ENCODE measurements at places on chromosomes 11 and 22. TPM values are rescaled to one million over a fixed set of nuclear protein-coding genes. Genes with fewer than 3 reads are reported as not detected.

- DNase-seq, result no peak
Measured at GRCh38 chr11:1455032-1455762, 31.4 kb downstream of the MOB2 start.

OR52A1 gene
- not detected for total RNA-seq

CRYAB gene
- 353 TPM for total RNA-seq

- no peak for DNase-seq
Measured at GRCh38 chr22:20115691-20116375, at the start of gene RANBP1. RANBP1 (plus strand) TSS chr22:20116104; CDS start chr22:20116185, 81 bp downstream.

- no peak for DNase-seq
Measured at GRCh38 chr22:28810821-28811491, 10.6 kb upstream of the XBP1 start.

GRCh38 chr11:1570001-1570453 is 2.0 kb downstream of the DUSP8 start:
- no peak for DNase-seq

C11orf87 gene
- not detected for total RNA-seq

GRCh38 chr11:1879941-1880720 is 11.6 kb downstream of the PRR33 start:
- peak; percentile 64 for DNase-seq

- DNase-seq, result no peak
Measured at GRCh38 chr11:102144357-102145355, 34.4 kb downstream of the YAP1 start.

BEST1 gene
- total RNA-seq, result 38.8 TPM

DNA sequence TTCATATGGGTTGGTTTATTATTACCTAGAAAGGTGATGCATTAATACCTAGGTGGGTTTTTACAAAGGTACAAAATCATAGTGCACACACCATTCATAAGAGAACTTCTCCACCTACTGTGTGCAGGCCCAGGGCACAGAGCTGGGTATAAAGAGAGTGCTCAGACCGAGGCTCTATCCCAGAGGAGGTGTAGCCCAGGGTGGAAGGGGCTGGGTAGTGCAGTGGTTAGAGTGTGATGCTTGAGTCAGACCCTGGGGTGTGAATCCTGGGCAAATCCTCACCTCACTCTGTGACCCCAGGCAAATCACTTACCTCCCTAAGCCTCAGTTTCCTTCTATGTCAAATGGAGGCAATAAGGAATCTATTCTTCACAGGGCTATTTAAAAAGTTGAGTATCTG is 32.2 kb downstream of the PARVG start:
- DNase-seq, result no peak

OR5A1 gene
- total RNA-seq, result not detected

- no peak for DNase-seq
Measured at GRCh38 chr11:1652026-1652425, 22.5 kb downstream of the KRTAP5-5 start.

GRCh38 chr11:44138980-44139379 is 43.5 kb downstream of the EXT2 start:
- DNase-seq, result no peak

- no peak for DNase-seq
Measured at GRCh38 chr11:122319085-122319484, 203.1 kb upstream of the BLID start.

GRCh38 chr11:103042161-103042560 is 49.8 kb downstream of the DCUN1D5 start:
- DNase-seq, result no peak

DNA sequence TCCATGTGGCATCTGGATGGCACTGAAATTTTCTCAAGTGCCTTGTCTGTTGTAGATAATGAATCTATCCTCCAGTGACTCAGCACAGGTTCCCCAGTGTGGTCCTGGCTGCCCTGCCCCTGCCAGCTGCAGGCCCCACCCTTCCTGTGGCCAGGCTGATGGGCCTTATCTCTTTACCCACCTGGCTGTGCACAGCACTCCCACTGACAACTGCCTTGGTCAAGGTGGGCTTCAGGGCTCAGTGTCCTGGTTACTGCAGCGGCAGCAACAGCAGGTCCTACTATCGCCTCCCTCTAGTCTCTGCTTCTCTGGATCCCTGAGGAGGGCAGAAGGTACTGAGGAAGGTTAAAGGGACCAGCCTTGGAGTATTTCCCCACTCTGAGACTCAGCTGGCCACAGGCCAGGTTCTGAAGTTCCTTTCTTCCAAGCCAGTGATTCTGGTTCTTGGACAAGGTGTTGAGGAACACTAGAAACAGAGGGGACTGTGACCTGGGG is 3.1 kb downstream of the HMBS start:
- DNase-seq, result no peak

HBD gene
- 5.4 TPM for total RNA-seq

DNA sequence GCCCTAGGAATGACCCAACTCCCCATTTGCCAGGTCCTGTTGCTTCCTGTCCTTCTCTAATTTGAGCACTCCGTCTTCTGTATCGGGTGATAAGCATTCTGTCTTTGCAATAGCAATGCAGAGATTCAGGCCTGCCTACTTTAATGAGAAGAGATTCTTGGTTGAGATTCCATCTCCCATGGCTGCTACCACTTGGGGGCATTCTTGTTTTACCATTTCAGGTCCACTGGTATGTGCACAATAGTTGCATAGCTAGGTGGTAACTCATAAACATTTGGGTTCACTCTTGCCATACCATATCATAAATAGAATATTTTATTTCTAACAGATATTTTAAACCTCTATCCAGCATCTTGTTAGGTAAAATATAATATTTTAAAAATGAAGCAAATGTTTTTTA is 34.4 kb upstream of the CALCB start:
- DNase-seq, result no peak

OTOG gene
- total RNA-seq, result not detected

GRCh38 chr11:46594374-46594700 is 514 bp upstream of the AMBRA1 start:
- DNase-seq, result no peak

DNA sequence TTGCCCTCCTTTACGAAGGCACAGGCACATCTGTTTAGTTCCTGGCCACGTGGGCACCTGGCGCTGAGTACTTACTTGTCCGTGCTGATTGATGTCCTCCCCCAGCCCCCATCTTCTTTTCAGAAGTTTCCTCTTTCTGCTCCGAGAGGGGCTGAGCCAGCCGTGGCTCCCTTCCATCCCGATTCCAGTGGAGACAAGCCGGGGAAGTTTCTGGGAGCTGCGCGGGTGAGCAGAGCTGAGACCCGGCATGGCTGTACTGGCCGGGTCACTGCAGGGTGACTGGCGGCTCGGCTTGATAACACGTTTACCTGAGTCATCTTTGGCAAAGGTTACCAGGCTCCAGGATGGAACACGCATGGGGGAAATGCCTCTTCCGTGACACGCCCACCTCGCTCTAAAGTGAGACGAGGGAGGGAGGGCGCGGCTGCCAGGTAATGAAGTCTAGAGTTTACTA is 45.4 kb upstream of the ATXN10 start:
- no peak for DNase-seq

TEAD1 gene
- total RNA-seq, result 165 TPM

DNA sequence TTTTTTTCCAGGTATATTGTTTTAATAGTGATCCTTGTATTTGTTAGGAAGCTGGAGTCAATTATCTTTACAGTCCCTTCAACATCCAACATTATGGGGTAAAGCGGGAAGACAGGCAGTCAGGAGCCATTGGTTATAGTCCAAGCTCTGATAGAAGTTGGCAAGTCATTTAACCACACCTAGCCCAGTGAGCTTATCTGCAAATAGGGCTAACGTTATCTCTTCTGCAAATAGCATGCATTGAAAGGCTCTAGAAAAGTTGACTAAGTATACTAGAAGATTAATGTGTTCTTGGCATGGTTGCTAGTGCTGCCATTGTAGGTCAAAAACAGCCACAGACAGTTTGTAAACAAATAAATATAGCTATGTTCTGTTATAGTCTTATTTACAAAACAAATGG is 520.7 kb downstream of the OPCML start:
- no peak for DNase-seq

TTLL8 gene
- not detected for total RNA-seq

OR4C11 gene
- not detected for total RNA-seq

- no peak for DNase-seq
Measured at GRCh38 chr22:23675502-23676415, 15.1 kb upstream of the RGL4 start.

GRCh38 chr22:39612811-39613548 is 42.4 kb downstream of the CACNA1I start:
- no peak for DNase-seq

DNA sequence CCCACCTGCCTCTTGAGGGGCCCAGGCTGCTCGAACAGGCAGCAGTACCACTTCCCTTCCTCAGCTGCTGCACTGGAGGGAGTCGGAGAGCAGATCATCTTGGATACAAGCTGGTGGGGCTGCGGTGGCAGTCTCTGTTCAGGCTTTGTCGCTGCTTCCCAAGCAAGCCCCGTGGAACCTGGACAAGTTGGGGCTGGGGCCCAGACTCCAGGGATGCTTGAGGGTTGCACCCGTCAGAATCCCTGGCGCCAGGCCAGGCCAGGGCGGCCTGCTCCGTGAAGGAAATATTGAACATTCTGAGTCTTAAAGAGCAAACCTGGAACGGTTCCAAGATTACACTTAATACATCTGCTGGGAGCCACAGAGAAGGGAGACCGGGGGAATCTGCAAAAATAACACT is 310.1 kb upstream of the SORL1-AS1 start:
- no peak for DNase-seq

- DNase-seq, result no peak
Measured at GRCh38 chr11:113332023-113332422, 17.6 kb downstream of the TTC12 start.

CD3E gene
- not detected for total RNA-seq

DNA sequence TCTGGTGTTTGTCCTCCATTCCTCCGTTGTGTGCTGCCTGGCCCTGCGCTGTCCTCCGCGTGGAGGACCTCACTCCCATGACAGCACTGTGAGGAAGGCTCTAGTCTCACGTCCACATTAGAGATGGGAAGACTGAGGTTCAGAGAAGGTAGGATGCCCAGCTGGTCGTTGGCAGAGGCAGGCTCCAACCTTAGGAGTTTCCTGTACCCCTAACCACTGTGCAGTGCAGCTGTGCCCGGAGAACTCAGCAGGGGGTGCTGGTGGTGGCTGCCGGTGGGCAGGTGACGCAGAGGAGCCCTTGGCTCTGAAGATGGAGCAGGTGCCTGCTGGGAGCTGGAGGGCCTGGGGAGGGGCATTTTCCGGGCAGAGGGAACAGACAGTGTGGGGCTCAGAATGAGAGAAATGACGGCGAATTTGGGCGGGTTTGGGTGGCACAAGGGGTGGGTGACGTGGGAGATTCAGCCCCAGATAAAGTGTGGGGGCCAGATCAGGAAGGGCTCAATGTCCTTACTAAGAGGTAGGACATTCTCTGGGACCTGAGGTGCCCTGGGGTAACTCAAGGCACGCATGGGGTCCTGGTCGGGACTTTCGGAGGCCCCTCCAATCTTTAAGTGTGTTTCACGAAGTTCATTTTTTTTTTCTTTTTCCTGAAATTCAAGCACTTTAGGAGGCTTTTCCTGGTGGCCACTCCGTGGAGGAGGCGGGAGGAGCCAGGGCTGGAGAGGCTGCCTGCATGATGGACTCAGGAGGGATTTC is 535.0 kb downstream of the TBC1D22A start:
- DNase-seq, result no peak

- DNase-seq, result no peak
Measured at GRCh38 chr22:31695423-31695822, 33.4 kb upstream of the PISD start.

- no peak for DNase-seq
Measured at GRCh38 chr11:67022341-67022933, 497 bp upstream of the SYT12 start.

DNA sequence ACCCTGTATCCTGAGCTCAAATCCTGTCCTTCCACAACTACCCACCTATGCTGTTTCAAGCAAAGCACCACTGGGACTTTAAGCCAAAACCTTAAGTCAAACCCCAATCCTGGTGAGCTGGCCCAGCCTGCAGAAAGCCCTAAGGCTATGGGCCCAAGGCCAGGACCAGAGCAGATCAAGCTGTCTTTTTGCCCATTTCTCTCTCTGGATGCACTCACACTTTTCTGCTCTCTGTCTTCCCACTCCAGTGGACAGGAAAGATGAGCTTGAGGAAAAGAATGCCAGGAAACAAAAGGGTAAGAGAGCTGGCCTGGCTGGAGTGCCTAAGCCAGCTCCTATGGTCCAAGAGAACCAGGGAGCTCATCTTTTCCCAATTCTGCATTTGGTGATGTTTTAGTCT is 284.3 kb upstream of the ISX start:
- no peak for DNase-seq

SLC25A18 gene
- 4.5 TPM for total RNA-seq

DNA sequence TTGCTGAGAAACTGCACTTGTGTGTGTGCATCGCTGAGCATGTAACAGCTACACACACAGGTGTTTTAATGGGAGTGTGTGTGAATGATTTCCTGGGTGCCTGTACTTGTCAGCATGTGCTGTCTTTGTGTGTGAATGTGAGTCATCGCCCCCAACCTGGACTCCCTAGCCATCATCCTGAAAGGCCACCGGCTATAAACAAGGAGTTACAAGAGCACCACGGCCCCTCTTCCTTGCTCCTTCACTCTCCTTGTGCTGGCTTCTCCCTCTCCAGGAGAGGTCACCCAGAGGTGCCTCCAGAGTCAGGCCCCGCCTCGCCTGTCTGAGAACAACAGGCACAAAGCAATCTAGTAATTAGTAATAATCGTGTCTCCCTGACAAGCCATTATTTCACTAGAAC is 419.2 kb downstream of the BUD13 start:
- no peak for DNase-seq

SCT gene
- not detected for total RNA-seq

PAX6 gene
- total RNA-seq, result not detected

DNA sequence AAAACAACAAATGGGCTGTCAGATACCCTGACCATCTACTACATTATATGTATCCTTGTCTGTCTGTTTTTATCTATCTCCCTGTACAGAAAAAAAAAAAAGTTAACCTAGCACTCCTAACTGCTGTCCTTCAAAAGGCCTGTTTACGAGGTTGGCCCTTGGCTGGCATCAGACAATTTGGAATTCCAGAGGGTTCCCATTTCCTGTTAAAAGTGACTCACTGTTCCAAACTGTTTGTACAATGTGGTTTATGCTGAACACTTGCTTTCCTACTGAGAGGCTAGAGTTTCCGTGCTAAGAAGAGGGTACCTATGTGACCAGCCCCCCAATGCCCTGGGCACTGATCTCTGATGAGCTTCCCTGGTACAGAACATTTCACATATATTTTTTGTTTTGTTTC is 65.9 kb upstream of the HMGXB4 start:
- no peak for DNase-seq

DNA sequence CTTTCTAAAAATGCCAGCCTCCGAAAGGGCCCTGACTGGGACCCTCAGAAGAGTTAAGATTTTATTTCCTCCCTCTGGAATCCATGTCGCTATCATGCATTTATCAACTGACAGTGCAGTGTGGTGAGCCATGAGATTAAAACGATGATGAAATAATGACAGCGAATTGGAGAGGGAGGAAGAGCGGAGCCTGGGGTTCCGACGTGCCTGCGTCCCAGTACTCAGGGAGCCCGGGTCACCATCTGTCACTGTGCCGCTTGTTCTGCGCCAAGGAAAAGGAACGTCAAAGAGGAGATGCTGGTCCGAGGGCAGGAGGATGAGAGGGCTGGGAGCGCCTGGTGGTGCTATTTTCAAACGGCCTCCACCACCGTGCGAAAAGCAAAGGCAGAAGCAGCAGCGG is 46.2 kb downstream of the MACROD1 start:
- no peak for DNase-seq

GRCh38 chr11:129418039-129418438 is 42.4 kb downstream of the BARX2 start:
- DNase-seq, result no peak

GLYATL2 gene
- total RNA-seq, result 3.3 TPM

GRCh38 chr22:42336527-42337227 is 66.2 kb upstream of the TCF20 start:
- DNase-seq, result no peak

GRCh38 chr22:42425337-42425988 is 6.7 kb downstream of the NFAM1 start:
- DNase-seq, result no peak

C1QTNF6 gene
- total RNA-seq, result 2.6 TPM

LGALS1 gene
- total RNA-seq, result 1,362 TPM
